ENCODE measurements at places on chromosomes 7 and 10. TPM values are rescaled to one million over a fixed set of nuclear protein-coding genes. Genes with fewer than 3 reads are reported as not detected.
A peak's percentile ranks its signal among the peaks of the same experiment; 100 is the strongest.

- no peak for DNase-seq
Observed at GRCh38 chr10:104349623-104350126, 4.0 kb upstream of the CFAP58 start.

DNA sequence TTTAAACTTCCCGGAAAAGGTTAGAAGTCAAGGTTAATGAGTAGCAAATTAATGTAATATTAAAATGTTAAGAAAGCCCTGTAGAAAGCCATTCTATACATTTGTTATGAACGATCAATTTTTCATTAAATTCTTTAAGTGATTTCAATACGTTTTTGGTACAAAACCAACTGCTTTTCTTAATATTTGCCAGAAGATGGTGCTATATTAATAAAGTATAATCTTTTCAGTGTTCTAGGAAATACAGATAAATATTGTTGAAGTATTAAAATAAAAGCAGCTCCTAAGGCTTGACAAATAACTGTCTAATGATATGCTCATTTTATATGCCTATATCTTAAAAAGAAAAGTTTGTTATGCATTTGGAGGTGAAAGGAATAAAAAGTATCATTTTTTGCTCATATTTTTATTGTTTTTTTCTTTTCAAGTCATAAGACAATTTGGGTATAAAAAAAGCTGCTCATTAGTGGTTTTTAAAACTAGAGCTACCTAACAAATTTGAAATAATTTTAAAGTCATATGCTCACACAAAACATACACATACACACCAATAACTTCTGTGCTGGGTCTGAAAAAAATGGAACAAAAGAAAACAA is 130.3 kb upstream of the POT1 start:
- DNase-seq, result no peak

DNA sequence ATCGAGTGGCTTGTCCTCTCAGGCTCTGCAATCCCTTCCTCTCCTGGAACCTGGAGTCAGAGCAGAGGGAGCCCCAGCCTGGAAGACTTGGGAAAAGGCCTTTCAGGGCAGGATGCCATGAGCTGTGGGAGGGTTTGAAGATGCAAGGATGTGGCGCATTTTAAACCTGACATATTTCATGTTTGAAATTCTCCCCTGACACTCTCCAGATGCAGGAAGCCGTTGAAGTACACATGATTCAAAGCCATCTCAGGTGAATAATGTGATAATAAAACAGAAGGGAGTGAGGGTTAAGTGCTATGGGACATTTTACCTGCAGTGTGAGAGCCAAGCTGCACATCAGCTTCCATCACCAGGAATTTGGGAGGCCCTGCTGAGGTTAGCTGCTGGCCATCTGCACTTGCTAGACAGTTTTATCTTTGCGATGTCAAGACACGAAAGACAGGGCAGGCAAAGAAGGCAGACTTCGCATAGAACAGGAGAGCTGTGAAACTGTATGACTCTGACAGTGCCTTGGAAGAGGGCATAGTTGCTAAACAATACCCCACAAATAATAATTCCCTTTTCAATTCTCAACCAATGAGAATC is 159.1 kb upstream of the GDF10 start:
- DNase-seq, result no peak

DNA sequence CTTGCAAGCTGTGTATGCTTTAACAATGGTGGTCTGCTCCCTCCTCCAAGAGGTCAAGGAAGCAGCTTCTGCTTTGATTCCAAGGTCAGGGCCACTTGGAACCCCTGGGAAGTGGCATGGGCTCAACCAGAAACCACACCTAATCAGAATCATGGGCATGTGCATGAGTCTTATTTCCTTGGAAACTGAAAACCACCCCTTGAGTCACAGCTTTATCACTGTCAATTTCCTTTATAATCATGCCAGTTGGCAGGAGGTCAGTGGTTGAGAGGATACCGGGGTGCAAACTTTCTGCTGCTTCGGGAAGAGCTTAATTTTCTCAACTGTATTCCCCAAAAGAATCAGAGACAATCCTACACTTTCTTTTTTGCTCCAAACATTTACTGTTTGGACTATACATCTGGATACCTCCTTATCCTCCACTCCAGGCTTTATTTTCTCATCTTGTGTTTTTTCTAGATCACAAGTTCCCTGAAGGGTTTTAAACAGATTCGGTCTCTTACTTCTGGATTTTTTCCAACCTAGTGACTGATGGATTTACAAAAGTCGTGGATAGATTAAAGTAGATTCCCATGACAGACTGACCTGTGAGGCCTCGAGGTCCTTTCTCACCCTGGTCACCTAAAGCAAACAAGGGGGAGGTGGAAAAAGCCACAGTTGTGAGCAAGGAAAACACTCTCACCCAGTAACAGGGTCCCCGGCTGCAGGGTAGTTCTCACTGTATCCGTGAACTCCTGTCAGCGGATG is 36.0 kb downstream of the COL17A1 start:
- no peak for DNase-seq

GRCh38 chr7:7569081-7569527 is 2.4 kb downstream of the MIOS start:
- no peak for DNase-seq

- DNase-seq, result no peak
Observed at GRCh38 chr7:36844374-36844773, 120.1 kb upstream of the AOAH start.

- no peak for DNase-seq
Observed at GRCh38 chr7:13908667-13909397, 80.6 kb downstream of the ETV1 start.

GRCh38 chr10:96118604-96119450 is 11.3 kb upstream of the ZNF518A start:
- DNase-seq, result peak; percentile 55

- no peak for DNase-seq
Observed at GRCh38 chr7:68432585-68432984, 1165.7 kb upstream of the AUTS2 start.

GRCh38 chr7:93165447-93165846 is 17.3 kb upstream of the SAMD9L start:
- no peak for DNase-seq

- DNase-seq, result no peak
Observed at GRCh38 chr7:132221356-132221755, 354.9 kb downstream of the PLXNA4 start.

DNA sequence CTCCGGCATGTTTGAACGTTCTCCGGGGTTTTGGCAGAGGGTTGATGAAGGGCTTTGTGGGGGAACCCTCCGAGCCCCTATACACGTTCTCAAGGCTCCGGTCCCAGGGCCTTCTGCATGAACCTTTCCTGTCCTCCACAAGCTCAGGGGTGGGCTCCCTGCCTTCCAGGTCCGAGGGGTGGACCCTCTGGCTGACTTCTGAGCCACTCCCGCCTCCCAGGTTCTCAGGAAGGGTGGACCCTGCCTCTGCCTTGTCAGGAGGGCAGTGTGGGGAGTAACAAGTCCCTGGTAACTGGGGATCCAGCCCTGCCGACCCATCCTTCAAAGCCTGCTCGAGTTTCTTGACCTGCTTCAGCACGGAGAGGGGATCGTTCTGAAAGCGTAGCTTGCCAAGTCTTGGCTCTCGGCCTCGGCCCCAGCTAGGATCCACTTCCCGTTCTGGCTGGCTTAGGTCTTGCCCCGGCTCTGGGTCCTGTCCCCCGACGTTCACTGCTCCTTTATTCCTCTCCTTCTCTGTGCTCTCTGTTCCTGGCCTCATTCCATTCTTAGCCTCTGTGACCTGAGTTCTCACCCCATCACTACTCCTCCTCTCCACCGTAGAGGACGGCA is 38.9 kb downstream of the DENND2A start:
- no peak for DNase-seq

GRCh38 chr10:74502963-74503608 is 323.3 kb upstream of the KAT6B start:
- DNase-seq, result no peak

DNA sequence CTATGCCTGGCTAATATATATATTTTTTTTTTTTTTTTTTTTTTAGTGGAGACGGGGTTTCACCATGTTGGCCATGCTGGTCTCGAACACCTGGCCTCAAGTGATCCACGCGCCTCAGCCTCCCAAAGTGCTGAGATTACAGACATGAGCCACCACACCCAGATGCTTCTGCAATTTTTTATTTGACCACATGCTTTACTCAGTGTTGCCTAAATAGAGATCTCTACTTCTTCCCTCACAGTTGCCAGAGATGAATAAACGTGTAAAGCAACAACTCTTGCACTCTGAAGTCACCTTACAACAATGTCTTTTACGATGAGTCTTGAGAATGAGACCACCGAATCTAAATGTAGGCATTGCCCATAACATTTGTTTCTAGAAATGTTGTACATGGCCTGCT is 107.9 kb upstream of the FRMD4A start:
- DNase-seq, result no peak

- no peak for DNase-seq
Observed at GRCh38 chr10:11307004-11307403, 289.3 kb downstream of the CELF2 start.

- DNase-seq, result no peak
Observed at GRCh38 chr10:61774031-61774430, 111.3 kb downstream of the CABCOCO1 start.

- no peak for DNase-seq
Observed at GRCh38 chr10:79468015-79468560, 22.7 kb upstream of the ZCCHC24 start.

GRCh38 chr10:96252730-96253129 is 18.6 kb downstream of the BLNK start:
- DNase-seq, result no peak

DNA sequence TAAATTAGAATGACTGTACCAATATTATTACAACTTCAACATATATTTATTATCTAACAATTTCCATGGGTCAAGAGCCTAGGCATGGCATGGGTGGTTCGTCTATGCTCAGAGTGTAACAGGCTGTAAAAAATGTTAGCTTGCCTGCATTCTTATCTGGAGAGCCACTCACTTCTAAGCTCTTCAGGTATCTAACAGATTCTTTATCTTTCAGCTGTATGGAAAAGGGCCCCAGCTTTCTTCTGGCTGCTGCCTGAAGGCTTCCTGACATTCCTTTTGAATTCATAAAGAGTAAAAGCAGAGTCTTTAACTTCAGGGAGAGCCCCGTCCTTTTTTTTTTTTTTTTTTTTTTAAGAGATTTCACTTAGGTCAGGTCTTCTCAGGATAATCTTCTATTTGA is 648.8 kb downstream of the NXPH1 start:
- DNase-seq, result no peak

GRCh38 chr7:36473454-36474282 is 84.0 kb downstream of the ANLN start:
- DNase-seq, result no peak

DNA sequence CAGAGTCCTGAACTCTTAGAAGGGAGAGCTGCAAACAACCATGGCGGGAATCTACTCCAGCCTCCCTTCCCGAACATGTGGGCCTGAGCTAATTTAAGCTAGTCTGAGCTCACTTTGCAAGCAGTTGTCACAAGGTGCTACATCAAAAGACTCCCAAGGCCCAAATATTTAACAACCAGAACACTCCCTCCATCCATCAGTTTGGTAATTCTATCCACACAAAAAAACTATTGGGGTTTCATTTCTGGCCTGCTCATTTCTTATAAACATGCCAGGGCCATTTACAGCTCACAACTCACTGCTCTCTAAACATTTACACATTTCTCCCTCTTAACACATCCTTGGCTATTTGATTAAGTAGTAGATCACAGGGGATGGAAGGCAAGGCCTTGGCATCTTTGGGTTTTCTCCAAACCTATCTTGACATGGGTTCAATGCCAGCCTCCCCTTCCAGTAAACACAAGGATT is 263.4 kb downstream of the KCNMA1 start:
- no peak for DNase-seq

DNA sequence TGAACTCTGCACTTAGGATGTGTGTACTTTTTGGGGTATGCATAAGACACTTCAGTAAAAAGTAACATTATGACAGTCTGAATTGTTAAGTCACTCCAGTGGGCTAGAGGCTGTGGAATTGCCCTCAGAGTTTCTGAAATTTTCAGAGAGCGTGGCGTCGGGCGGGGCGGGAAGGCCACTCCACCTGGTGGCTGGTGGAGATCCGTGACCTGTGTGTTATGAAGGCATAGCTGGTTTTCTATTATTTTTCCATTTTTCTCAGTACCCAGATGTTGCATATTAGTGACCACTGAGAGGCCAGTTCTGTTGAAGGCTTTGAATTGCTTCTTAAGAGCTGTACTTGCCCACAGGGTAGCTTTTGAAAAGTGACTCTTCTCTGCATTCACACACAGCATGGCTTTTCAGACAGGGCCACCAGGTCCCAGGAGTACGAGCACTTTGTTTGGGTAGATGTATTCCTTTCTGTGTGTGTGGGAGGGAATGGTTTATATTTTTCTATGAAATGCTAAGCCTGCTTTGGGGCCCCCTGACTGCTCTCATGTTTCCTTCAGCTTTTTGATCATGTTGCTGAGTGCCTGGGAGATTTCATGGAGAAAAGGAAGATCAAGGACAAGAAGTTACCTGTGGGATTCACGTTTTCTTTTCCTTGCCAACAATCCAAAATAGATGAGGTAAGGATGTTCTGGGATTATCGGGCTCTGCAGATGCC is 52.3 kb downstream of the TACR2 start:
- no peak for DNase-seq

GRCh38 chr7:7861211-7861633 is 107.4 kb upstream of the GLCCI1 start:
- DNase-seq, result no peak

DNA sequence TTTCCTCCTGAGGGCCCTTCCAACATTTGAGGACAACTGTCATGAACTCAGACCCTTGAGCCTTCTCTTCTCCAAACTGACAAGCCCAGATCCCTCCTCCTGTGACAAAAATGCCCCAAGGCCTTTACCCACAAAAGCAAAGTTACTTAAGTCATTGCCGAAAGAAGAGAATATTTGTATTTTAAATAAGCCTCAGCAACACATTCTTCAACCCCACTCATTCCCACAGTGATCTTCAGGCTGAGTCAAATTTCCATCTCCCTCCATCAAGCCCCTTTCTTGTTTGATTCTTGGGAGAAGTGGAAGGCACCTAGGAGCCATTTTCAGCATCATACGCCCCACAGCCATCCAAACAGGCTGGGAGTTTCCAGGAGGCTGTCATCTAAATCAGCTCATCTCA is 150.8 kb upstream of the PDE1C start:
- DNase-seq, result no peak

GRCh38 chr10:79457256-79457785 is 11.9 kb upstream of the ZCCHC24 start:
- no peak for DNase-seq

NME8 gene
- not detected for total RNA-seq

CYP2C9 gene
- total RNA-seq, result 3.9 TPM

TBX20 gene
- total RNA-seq, result not detected

WDR86 gene
- 1.2 TPM for total RNA-seq

ZNF425 gene
- 4.2 TPM for total RNA-seq

HTR5A gene
- total RNA-seq, result not detected

NYAP1 gene
- 0.23 TPM for total RNA-seq

GIMAP5 gene
- total RNA-seq, result 3.1 TPM

IFIT1 gene
- 8.3 TPM for total RNA-seq

OR2A42 gene
- 0.32 TPM for total RNA-seq

BTBD16 gene
- total RNA-seq, result 0.26 TPM

GHRHR gene
- total RNA-seq, result not detected

EPO gene
- total RNA-seq, result not detected

FAM131B gene
- total RNA-seq, result 1.6 TPM

CCL24 gene
- 6.9 TPM for total RNA-seq

SBDS gene
- 129 TPM for total RNA-seq

PLPP4 gene
- not detected for total RNA-seq

ZPBP gene
- not detected for total RNA-seq

ACHE gene
- total RNA-seq, result 20.9 TPM

PLXNA4 gene
- total RNA-seq, result 2.7 TPM
